ENCODE measurements at places on chromosomes 12 and 14.

DNA sequence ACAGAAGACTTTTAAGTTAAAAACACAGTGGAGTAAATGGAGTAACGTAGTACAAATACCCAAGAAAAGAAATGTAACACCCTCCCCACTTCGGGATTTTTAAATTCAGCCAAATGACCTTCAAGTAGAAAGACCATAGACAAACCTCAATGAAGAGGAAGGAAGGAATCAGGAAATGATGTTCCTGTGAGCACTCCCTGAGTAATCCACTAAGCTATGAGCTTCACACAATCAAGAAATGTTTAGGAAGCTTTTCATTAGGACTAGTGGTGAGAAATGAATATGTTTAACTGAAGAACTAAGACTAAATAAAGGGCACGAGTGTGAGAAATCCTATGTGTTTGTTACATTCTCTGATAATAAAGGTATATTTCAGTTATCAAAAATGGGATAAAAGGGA lies 10.1 kb downstream of the TCL1A start:
- no peak for DNase-seq

DNA sequence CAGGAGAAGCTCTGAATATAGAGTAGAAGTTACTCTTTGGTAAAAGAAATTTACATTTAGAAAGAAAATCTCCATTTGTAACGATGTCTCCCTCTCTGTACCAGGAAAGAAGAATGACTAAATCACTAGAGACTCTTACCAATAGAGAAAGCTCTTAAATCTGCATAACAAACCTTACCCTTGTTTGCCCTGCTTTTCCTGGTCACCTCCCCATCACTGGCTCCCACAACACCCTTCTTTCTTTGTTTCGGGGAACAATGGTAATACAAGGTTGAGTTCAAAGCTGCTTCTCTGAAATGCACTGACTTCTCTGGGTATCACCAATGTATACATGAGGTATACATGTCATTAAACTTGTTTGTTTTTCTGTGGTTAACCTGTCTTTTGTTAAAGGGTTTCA lies 351.1 kb upstream of the FLRT2 start:
- DNase-seq, result no peak

GRCh38 chr12:50246873-50247612 lies 36.3 kb downstream of the LIMA1 start:
- DNase-seq, result peak; percentile 21

- no peak for DNase-seq
These were observed 86.4 kb downstream of the SCN8A start for GRCh38 chr12:51677284-51677968.

- DNase-seq, result no peak
These were observed 284.5 kb downstream of the CACNA1C start for GRCh38 chr12:2337031-2338010.

GRCh38 chr12:89117448-89118034 lies 234.8 kb downstream of the DUSP6 start:
- DNase-seq, result no peak

GRCh38 chr12:57712701-57713100 lies 18.8 kb downstream of the OS9 start:
- DNase-seq, result no peak

DNA sequence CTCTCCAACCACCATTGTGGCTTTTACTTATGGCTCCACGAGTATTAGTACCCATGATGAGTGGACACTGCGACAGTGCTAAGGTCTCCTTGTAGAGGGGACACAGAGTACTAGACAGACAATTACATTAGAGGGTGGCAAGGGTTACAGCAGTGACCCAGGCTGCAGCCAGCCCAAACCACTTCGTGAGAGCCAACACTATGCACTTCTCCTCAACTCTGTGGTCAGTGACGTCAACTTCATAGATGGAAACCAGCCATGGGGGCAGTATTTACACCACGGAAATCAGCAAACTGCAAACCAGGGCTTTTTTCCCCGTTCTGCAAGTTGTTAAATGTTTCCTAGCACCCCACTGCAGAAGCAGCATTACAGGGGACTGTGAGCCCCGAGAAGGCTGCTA lies 61.6 kb upstream of the ZFP36L1 start:
- no peak for DNase-seq

- no peak for DNase-seq
These were observed 442 bp downstream of the FLVCR2 start for GRCh38 chr14:75578786-75579337.

DNA sequence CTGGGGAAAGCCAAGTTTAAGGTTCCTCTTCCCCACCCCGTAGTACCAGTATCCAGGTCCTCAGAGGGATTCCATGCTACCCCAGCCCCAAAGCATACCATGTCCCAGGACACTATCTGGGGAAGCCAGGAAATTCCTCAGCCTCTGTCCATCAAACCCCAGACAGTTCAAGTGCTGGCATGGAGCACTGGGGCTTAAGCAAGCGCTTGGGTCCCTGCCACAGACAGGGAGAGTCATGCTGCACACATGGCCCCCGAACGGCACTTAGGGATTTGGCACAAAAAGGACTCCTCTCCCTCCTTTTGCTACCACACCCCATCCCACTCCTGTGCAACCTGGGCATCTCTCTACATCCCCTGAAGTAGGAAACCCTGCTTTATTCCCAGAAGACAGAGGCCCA lies 21.8 kb downstream of the ADCY6 start:
- no peak for DNase-seq

DNA sequence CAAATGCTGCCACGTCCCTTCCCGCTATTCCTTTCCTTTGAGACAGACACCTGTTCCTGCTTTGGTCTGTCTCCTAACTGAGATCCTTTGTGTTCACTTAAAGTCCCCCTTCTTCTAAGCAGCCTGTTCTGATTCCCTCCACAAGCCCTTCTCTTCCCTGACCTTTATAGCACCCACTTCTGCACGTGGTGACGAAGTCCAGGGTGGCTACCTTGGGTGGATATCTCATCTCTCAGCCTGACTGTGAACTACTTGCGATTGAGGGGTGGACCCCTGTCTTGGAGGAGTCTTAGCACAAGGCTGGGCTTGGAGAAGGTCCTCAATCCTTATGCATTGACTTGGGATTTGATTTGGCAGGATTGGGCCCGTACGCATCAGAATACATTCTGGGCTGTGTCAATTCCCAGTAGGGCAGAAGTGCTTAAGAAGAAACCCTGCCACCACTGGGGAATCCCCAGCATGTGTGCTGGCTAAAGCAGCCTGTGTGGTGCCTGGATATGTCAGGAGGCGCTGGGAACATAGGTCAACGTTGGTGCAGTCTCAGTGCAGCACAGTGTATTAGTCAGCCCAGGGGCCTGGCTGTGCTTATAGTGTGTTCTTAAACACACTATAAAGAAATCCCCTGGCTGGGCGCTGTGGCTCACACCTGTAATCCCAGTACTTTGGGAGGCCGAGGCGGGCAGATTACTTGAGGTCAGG lies 23.6 kb downstream of the KRT80 start:
- DNase-seq, result no peak

- peak; percentile 83 for DNase-seq
These were observed 708 bp upstream of the ZBTB42 start for GRCh38 chr14:104800015-104800770.

GRCh38 chr12:97921979-97922722 lies 459.5 kb downstream of the RMST start:
- no peak for DNase-seq

DNA sequence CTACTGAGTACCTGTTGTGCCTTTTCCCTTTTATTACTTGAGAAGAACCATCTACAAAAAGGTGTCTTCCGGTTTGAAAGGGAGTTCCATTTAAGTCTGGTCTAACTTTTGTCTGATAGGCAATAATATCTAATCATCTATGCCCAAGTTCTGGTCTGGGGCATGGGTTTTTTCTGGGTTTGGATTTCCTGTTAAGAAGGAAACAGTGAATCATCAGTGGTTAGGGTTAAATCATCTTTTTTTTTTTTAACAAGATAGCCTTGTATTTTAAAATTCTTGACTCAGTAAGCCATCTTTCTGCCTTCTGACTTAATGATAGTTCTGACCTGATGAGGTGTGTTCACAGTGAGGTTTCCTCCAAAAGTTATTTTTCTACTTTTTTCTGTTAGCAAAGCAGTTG lies 29.3 kb upstream of the CPNE8 start:
- DNase-seq, result no peak

DNA sequence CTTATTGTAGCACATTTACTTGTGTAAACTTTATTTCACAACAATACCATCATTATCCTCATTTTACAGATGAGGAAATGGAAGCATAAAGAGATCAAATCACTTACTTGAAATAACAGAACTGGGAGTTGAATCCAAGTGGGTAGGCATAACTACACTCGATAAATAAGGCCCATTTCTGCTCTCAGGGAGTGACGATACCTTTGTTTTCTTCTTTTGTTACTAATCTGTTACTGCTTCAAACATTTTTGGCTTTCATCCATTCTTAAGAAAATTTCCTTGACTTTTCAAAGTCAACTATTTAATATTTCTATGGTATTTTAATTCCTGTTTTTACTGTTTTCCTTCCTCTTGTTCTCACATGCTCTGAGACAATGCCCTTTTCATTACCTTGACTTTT lies 201.6 kb downstream of the ATP23 start:
- no peak for DNase-seq

GRCh38 chr12:53816360-53817020 lies 64.7 kb upstream of the CISTR start:
- DNase-seq, result no peak

All from CD4-positive, alpha-beta T cell (primary cell).